GM12878 (cell line): ENCODE measurements at places on chromosomes 7 and 10.
A peak's percentile ranks its signal among the peaks of the same experiment; 100 is the strongest.

- H3K4me3 ChIP-seq = no peak overlapping the region
- no peak for DNase-seq
- H3K27ac ChIP-seq = no peak overlapping the region
- H3K27me3 ChIP-seq = no peaks in the 10 kb centered on the region
- no peaks in the 10 kb centered on the region for H3K36me3 ChIP-seq
These were observed 4.6 kb upstream of the EIF3B start for GRCh38 chr7:2350055-2350454.

GRCh38 chr7:7395785-7396184 is 139.9 kb downstream of the COL28A1 start:
- H3K27ac ChIP-seq = no peak overlapping the region
- H3K4me1 ChIP-seq = no peaks in the 10 kb centered on the region
- DNase-seq = no peak
- H3K36me3 ChIP-seq = no peaks in the 10 kb centered on the region
- no peak overlapping the region for H3K4me3 ChIP-seq
- no peaks in the 10 kb centered on the region for H3K27me3 ChIP-seq

DNA sequence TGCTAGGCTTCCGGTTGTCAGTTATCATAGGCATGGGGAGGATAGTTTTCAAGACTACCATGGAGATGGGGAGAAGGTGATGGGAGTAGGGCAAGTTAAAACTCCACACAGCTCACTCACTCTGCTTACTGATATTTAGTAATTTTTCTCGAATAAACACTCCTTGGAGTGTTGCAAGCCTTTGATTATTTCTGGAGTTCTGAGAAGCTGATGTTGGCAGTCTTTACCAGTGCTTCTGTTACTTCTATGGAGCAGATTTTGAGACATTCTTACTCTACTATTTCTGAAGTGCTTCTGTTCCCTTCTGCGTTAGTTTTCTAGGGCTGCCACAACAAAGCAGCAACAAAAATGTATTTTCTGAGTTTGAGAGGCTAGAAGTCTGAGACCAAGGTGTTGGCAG is 104.4 kb downstream of the CH25H start:
- H3K4me1 ChIP-seq = no peaks in the 10 kb centered on the region
- no peak overlapping the region for H3K27ac ChIP-seq
- no peaks in the 10 kb centered on the region for H3K27me3 ChIP-seq
- no peaks in the 10 kb centered on the region for H3K36me3 ChIP-seq
- no peak overlapping the region for H3K4me3 ChIP-seq

DNA sequence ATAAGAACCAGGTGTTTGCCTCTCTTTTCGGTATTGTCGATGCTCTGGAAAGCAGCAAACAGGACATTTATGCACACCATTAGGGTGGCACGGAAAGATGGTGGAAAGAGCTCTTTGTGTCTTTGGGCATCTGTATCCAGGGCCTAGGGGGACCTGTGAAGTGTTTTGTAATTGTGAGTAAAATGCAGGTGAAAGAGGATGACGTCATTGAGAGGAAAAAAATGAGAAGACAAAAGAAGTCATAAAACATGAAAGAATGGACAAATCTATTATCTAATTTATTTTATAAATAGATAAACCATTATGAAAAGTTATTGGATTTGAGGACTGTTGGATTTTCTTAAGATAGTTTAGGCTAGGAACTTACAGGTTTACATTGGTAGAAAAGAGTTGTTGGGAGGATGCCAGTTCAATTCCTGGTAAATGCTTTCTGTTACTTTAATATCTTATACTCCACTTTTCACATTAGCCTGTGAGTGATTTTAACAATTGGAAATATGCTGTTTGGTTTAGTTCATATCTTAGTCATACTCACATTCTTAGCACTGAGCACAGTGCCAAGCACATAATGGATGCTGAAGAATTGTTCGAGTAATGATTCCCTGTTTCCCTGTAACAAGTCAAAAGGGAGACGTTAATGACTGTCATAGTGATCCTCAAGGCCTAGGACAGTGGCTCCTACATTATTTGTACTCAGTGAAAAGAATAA is 62.6 kb downstream of the EXOC4 start:
- peaks cover 3% of the 10 kb centered on the region; the same call in 1 of the 2 replicates for H3K36me3 ChIP-seq
- no peak overlapping the region for H3K27ac ChIP-seq
- no peak for DNase-seq
- no peaks in the 10 kb centered on the region for H3K27me3 ChIP-seq

GRCh38 chr7:7607010-7607409 is 33.5 kb upstream of the UMAD1 start:
- no peaks in the 10 kb centered on the region for H3K4me1 ChIP-seq
- DNase-seq = no peak
- no peaks in the 10 kb centered on the region for H3K27me3 ChIP-seq
- H3K36me3 ChIP-seq = no peaks in the 10 kb centered on the region

DNA sequence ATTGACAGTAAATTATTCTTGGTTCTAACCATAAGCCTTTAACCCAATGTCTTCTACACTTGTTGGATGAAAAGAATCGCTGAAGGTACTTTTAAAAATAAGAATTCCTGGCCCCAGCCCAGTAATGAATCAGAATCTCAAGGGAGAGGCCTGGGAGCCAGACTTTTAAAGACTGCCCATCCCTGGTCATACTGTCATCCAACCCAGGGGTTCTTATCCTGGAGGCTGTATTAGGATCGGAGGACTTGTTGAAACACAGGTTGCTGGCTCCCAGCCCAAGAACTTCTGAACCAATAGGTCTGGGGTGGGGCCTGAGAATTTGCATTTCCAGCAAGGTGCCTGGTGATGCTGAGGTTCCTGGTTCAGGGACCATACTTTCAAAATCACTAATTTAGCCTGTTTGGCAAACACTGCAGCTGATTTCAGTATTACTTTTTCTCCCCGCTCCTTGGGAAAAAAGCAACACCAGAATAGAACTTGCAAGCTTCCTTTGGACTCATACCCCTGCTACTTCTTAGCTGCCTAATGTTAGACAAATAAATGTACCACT is 79.5 kb upstream of the FAM133B start:
- H3K4me3 ChIP-seq = no peak overlapping the region
- peaks cover 10% of the 10 kb centered on the region for H3K36me3 ChIP-seq
- no peak for DNase-seq
- peaks cover 12% of the 10 kb centered on the region for H3K4me1 ChIP-seq

DNA sequence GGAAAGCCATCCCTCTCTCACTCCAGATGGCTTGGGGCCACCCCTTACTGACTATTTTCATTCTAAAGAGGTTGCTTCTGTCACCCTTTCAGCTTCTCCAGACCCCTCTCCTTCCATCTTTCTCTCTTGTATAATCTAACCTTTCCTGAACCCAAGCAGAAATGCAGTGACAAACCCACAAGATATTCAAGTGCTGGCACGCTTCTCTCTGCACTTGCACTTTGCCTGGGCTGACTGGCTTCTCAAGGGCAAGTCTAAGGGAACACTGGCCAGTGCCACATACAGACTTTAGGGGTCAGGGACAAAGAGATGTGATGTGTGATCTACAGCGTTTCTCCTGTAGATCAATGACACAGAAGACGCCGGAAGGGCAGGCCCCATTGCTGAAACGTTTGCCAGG is 150.4 kb upstream of the LANCL2 start:
- no peak overlapping the region for H3K27ac ChIP-seq
- no peaks in the 10 kb centered on the region; the same call in none of the 2 replicates for H3K27me3 ChIP-seq
- no peaks in the 10 kb centered on the region for H3K36me3 ChIP-seq
- no peak overlapping the region for H3K4me3 ChIP-seq

DNA sequence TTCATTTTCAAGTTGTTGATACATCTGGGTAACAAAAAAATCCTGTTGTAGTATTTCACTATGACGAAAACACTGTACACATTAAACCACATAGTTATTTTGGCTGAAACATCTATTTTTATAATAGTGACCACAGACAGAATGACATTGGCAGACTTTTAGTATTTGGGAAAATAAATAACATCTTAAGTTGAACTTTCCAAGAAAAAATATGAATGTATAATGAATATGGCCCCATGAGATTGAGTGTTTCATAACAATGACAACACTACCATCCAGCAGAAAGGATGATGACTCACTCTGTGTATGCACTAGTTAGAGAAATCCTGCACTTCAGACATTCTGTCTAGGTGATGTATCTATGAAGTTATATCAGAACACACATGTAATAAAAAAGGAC is 118.1 kb downstream of the SEMA3D start:
- H3K4me1 ChIP-seq = no peaks in the 10 kb centered on the region
- H3K27me3 ChIP-seq = no peaks in the 10 kb centered on the region
- no peak overlapping the region for H3K4me3 ChIP-seq

- H3K27ac ChIP-seq = no peak overlapping the region
- H3K4me3 ChIP-seq = no peak overlapping the region
- DNase-seq = peak; percentile 30
- no peaks in the 10 kb centered on the region for H3K36me3 ChIP-seq
- H3K27me3 ChIP-seq = no peaks in the 10 kb centered on the region
- H3K4me1 ChIP-seq = peaks cover 5% of the 10 kb centered on the region; the same call in 1 of the 2 replicates
These were observed 61.5 kb downstream of the KCND2 start for GRCh38 chr7:120334475-120334874.

- DNase-seq = no peak
- peaks cover 5% of the 10 kb centered on the region; the same call in 1 of the 2 replicates for H3K36me3 ChIP-seq
- H3K4me3 ChIP-seq = no peak overlapping the region
- H3K27me3 ChIP-seq = no peaks in the 10 kb centered on the region
These were observed 2.6 kb downstream of the PRPF18 start for GRCh38 chr10:13589316-13589715.

- H3K4me1 ChIP-seq = no peaks in the 10 kb centered on the region
- no peak for DNase-seq
- H3K4me3 ChIP-seq = no peak overlapping the region
These were observed 11.4 kb downstream of the AKR1C3 start for GRCh38 chr10:5105626-5106025.

DNA sequence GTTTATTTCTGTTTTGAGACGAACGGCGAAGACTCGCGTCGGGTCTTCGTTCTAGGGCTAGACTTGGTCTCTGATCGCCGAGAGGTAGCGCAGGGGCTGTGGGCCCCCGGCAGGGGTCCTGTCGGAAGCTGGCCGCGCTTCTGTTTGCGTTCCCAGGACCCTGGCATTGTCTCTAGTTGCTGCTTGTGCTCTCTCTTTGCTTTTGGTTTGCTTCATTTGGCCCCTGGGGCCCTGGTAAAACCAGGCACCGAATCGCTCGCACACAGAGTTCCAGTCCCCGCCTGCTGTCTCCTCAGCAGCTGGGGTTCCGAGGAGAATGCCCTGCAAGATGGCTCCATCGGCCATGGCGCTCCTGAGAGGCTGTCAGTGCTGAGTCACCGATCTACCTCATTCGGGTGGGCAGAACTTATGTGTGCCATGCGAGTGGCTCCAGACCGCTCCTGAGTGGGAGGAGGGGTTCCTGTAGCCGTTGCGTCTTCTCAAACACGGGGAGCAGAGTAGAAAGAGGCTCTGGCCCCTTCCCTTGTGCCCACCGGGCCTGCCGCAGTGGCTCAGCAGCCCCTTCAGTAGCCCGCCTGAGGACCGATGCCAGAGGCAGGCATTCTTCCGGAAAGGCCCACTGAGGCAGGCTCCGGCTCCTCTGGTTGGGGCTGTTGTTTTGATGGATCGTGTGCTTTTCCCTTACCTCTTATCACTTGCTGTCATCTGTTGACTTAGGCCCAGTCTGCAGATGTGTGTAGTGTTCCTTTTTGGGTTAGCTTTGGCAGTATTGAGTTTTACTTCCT is 826 bp downstream of the CHPF2 start:
- H3K27me3 ChIP-seq = no peaks in the 10 kb centered on the region
- peak overlapping the region; percentile 86 for H3K4me3 ChIP-seq
- H3K4me1 ChIP-seq = peaks cover 5% of the 10 kb centered on the region; the same call in 1 of the 2 replicates
- peaks cover 11% of the 10 kb centered on the region for H3K36me3 ChIP-seq

DNA sequence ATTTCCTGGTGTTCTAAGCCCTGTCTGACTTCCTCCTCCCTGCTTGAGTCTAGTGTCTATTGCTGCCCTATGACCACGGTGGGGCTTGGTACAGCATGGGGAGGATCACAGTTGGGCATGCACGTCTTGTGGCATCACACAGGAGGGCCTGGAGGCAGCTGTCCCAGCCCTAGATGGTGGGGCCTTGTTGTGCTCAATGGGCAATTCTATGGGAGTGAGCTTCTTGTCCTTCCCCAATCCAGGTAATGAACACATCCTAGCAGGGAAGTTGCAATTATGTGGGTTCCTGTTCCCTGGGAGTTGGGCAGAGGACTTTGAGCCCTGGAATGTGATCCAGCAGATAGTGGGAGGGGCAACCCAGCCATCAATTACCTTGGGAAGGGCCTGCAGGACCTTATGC is 10.8 kb upstream of the FAM3C start:
- no peak overlapping the region for H3K27ac ChIP-seq
- H3K4me3 ChIP-seq = no peak overlapping the region
- no peaks in the 10 kb centered on the region for H3K36me3 ChIP-seq
- no peaks in the 10 kb centered on the region for H3K27me3 ChIP-seq
